Osteoblast (primary cell): ENCODE measurements at places on chromosomes 5 and 9.

DNA sequence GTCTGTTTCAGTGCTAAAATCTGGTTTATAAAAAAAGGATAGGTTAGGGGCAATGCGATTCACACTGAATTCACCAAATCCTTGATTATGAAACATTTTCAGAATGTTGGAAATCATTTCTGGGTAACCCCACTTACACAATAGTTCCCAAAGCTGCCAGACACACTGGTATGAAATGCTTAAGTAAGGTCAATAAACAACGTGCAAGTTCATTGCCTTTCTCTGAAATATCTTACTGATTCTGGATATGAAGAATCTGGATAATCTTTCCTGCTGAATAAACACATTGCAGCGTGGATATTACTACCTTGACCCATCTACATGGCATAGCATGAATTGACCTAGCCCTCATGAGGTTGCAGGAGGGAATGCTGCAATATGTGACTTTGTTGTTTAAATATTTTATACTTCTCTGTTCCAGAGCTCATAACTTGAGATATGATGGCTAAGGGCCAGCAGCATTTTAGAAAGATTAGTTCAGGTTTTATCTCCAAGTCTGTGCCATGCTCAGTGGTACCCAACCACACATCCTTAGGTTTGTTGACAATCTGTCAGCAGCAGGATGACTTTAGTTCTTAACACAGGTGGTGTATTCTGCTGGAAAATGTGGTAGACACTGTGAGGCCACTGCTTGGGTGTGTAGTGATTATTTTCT, 121.0 kb downstream of the NREP start:
- no peak for DNase-seq

DNA sequence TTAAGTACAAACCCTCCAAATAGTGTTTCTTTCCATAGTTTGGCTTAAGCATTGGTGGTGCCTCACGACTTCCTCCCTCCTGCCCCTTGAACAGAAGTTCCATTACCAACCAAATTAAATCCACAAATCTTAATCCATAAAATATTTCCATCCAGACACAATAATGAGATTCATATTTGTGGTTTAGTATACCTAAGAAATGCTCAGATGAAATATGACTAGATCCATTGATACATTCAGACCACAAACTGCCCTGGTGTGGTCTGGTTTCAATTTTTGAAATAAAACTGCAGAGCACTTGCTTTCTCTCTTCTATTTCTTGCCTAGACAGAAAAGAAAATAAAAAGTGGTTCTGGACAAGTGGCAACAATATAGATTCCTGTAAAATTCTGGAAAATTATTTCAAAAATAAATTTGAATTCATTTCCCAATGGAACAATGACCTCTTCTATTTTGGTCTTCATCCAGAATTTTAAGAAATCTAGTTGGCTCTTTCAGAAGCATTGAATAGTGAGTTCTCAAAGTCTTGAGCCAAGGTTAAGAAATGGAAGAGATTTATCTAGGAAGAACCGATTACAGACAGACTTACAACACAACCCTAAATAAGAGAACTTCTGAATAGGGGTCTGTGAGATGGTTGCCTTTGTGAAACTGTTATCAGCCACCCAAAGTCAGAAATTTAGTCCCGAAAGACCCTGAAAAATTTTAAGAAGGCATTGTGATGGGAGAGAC, 14.0 kb downstream of the TNC start:
- DNase-seq, result no peak

DNA sequence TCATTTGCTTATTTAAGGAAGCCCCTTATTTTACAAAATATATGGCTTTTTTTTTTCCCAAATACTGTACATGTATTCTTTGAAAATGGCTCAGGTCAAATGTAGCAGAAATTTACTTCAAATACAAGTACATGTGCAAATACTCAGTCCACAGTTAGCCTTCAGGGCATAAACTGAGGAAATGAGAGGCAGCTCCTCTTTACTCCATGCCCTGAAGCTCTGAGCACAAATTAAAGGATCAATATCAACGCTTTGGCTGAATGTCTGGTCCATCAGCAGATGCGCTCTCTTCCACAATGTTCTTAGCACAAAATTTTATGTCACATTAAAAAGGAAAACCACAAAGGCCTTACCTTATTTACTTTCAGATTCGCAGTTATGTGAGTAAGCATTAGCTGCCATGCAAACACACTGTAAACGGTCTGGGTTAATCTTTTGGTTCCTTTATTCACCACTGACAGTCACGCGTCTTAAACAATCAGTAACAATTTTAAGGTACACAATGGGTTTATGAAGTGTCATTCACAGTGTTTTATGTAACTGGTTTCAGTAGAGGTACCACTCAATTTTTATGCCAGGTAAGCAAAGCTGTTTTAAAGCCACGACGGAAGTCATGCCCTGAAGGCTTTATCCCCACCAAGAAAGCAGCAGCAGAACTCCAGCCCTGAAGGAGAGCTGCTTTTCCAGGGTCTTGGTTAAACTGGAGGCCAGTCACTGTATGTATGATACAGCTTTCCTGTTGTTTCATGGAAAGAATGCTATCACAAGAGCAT, 103.4 kb downstream of the OTULIN start:
- no peak for DNase-seq

DNA sequence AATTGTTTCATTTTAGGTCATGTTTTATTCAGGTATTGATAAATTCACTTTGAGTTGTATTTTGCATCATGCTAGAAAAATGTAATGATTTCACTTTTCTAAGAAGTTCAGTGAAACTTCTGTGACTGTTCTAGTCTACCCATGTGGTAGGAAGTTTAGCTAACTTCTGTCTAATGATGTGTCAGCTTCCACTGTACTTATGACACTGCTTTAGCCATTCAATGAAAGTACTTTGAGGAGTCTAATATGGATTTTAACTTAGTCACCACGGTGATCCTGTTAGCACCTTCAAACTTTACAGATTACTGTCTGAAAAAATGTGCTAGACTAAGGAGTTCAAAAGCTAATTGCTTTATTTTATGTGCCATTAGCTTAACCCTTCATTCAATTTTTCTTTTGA, 1510.5 kb upstream of the CDH9 start:
- DNase-seq, result no peak

GRCh38 chr9:72431036-72431435, 66.0 kb upstream of the ZFAND5 start:
- no peak for DNase-seq

DNA sequence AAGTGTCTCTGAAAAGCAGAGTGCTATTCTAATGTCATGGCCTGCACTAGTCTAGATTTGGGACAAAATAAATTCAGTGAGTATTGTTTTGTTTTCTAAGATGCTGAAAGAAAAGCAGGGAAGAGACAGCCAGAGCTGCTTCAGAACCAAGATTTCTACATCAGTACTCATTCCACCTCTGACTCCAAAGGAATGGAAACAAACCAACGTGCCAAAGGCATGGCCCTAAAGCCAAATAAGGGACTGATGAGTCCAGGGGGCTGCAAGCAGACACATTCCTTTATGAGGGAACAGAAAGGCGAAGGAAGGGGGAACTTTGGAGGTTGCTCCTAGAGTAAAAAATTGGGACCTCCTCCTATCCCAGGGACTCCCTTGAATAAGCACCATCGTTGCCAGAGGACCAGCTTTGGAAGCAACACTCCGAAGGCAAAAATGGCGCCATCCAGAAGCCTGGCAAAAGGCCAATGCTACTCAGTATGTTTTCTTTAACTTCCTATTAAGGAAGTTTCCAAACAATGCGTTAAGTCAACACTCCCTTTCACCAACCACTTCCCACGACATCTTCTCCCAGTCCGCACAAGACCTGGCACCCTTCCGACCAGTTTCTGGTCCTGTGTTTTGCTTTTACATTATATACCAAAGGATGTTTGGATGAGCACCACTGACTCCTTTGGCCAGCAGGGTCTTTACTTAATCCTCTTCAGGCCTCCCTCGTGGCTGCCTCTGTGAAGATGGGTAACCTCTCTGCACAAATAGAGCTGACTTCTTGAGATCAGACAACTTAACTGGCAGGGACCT, 31.6 kb downstream of the ADAM19 start:
- DNase-seq, result no peak

- DNase-seq, result peak; percentile 68
Observed at GRCh38 chr9:135787776-135788575, 86.0 kb downstream of the KCNT1 start.

DNA sequence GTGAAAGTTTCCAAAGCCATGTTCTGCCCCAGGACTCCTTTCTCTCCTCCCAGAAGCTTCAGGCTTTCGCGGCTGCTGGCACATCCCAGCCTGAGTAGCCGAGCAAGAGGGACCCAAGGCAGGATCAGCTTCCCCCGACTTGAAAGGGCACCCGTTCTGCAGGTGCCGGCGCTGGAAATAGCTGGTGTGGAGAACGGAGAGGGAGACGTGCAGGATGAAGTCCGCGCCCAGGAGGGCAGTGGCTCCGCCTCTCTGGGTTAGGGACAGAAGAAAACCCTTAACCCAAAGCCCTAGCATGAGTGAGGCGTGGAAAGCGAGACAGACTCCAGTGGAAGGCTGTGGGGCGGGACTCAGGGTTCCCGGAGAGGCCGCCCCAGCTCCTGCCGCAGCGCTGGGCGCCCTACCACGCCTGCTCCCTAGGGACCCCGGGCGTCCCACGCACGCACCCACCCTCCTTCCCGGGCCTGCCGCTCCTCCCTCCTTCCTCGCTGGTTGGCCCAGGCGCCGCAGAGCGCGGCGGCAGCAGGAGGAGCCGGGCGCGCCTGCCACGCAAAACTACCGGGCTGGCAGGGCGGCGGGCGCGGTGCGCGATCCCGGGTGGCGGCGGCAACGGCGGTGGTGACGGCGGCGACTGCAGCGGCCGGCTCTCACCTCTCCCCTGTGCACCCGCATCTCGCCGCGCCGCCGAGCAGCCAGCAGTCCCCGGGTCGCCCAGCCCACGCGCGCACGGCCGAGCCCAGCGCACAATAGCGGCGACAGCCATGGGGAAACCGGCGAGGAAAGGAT, at the start of gene SLC1A1:
Gene SLC1A1, plus strand, starts transcription at position 550 of the 786 bp plus-strand sequence. Its CDS starts 212 bp downstream, at position 762.
- DNase-seq, result peak; percentile 96

DNA sequence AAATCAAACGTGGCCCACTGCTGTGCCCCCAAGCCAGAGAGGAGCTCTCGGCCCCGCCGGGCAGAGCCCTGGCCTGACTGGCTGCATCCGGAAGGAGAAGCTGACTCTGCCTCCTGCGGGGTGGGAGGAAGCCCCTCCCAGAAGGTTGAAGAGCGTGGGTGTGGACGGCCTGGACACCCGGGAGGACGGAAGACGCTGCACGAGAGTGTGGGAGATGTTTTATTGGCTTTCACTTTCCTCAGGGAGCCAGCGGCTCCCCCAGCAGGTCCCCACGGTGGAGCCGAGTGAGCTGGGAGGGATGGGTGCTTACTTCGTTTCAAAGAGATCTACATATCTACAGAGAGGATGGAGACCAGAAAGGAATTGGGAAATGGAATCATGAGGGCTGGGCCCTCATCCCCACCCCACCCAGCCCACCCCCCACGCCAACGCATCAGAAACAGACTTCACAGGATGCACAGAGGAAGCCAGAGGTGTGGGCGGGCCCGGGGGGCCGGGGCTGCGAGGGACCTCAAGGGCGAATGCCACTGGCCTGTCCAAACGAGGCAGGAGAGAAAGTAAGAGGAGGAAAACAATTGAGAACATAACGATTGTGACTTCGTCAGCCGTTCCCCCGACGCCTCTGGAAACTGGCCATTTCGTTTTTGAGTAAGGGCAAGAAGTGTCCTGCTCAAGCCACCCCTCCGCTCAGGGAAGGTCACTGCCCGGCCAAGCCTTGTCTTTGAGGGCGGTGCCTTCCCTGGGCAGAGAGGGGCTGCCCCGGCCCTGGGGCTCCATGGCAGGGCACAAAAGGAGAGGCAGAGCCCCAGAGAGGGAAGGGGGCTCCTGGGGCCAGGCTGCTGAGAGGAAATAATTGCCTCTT, 32.1 kb downstream of the FAM163B start:
- DNase-seq, result no peak

DNA sequence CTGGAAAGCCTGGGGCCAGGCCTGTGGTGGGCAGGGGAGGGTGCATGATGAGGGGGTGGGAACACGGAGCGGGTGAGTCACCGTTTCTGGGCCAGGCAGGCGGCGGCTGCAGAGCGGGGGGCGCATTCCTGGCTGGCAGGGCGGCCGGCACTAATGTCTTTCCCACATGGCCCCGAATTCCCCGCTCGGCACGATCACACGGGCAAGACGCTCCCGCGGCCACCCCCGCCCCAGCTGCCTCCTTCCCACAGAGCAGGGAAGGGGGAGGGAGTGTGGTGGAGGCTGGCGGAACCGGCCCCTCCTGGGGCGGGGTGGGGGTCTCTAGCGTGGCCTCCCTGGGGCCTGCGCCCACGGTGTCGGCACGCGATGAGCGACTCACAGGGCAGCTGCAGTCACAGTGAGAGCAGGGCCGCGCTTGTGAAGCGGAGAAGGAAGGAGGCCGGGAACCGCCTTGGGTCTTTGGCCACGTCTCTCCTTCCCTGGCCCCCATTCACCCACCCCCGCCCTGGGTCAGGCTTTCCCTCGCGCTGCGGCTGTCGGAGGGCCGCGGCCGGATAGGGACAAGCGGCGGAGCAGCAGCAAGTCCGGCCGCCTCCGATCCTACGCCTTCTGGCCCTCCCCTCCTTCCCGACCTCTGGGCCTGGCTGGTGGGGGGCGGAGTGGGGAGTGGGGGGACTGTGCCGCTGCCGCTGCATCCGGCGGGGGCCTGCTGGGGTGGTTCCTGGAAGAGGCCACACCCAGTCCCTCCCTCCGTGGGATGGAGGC, 48.9 kb downstream of the CXXC5 start:
- peak; percentile 99 for DNase-seq

DNA sequence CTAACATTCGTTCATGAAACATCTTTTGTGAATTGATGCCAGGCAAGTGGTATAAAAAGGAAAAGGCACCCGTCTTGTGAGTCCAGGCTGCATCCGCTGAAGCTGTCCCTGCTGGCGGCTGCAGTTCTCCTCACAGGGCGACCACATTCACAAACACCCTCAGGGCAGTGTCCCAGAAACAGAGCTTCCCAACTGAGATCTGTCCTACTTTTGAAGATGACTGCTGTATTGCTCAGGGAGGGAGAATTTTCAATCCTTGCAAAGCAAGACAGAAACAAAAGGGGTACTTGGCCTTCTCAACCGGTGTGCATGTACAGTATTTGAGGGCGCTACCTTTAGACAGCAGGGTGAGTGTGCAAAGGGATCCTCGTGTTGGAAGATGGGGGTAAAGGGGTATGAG, 316.1 kb downstream of the GADD45G start:
- DNase-seq, result no peak

- DNase-seq, result no peak
Observed at GRCh38 chr9:7523426-7524043, 276.0 kb downstream of the DMAC1 start.

GRCh38 chr9:126508171-126508591, 105.5 kb upstream of the LMX1B start:
- DNase-seq, result peak; percentile 86

GRCh38 chr5:121668635-121669034, 183.0 kb upstream of the FTMT start:
- DNase-seq, result no peak
